ENCODE measurements at places on chromosomes 1 and 21. TPM values are rescaled to one million over a fixed set of nuclear protein-coding genes. Genes with fewer than 3 reads are reported as not detected.

DNA sequence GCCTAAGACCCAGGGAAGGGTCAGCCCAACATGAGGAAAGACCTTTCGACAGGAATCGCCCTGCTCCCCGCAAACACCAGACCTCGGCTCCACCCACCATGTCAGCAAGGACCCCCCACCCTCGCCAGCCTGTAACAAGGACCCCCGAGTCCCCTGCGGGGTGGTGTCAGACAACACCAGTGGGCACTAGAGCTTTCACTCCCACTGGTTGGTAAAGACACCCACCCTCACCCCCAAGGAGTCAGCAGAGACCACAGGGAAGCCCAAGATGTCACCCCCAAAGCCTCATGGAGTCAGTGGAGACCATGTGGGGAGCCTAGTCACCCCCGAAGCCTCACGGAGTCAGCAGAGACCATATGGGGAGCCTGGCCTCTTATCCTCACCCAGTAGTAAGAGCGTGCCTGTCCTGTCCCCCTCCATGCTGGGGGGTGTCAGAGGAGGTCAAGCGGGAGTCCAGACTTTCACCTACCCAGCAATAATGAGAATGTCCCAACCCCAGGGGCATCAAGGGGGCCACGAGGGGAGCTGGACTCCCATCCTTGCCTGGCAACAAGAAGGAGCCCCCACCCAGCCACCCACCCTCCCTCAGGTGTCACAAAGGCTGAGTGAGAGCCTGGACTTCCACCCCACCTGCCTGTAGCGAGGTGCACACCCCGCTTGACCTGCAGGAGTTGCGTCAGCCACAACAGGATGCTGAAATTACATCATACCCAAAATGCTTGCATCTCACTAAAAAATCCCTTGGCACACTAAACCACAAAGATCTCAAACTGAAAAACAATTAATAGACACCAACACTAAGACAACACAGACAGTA is 24.8 kb downstream of the SLC19A1 start:
- no peak for DNase-seq

DNA sequence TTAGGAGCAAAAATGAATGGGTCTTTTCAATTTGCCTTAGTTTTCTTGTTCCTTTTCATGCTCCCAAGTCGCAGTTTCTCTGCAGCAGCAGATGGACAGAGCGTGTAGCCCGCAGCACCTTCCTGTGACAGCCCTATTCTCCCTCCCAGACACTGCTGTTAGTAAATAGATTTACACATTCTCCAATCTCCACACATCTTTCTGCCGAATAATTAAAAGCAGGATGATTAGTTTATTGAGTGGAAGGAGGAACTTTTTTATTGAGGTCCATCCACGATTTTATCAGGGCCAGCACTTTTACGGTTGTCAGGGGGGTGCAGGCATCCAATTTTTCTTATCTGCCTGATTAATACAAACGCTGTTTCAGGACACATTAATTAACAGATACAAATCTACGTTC is 98.2 kb upstream of the USH2A start:
- no peak for DNase-seq

DNA sequence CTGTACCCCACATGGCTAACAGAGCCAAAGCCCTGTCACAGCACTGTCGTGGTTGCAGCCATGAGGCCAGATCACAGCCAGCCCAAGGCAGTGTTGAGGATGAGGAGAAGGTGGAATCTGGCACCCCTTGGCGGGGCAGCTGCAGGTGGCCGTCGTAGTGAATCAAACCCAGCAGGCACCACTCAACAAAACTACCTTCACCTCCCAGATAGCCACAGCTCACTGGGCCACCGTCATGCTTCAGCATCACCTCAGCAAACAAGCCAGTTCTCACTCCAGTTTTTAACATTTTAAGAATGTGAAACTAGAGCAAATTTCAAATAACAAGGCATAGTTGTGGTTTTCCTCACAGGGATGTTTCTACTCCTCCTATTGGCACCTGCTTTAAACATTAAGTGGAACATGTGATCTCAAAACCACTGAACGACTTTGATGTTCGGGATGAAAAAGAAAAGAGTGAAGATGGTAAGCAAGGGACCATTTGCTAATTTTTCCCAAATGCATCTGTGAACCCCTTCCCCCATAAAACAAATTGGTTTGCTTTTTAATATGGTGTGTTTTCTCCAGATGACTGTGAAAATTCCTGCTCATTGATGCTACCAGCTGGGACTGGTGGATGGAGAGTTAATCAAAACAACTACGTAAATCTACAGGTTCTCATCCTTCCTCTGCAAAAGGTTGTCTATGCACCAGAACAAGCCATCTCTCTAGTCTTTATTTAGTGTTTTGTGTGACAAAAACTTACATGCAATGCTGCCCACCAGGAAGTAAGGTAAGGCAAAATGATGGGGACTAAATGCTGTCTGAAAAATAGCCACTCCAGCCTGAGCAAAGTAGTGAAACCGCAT is 45.5 kb downstream of the TOR1AIP2 start:
- peak; percentile 2 for DNase-seq

- no peak for DNase-seq
Measured at GRCh38 chr1:164703463-164703862, 144.5 kb downstream of the PBX1 start.

DNA sequence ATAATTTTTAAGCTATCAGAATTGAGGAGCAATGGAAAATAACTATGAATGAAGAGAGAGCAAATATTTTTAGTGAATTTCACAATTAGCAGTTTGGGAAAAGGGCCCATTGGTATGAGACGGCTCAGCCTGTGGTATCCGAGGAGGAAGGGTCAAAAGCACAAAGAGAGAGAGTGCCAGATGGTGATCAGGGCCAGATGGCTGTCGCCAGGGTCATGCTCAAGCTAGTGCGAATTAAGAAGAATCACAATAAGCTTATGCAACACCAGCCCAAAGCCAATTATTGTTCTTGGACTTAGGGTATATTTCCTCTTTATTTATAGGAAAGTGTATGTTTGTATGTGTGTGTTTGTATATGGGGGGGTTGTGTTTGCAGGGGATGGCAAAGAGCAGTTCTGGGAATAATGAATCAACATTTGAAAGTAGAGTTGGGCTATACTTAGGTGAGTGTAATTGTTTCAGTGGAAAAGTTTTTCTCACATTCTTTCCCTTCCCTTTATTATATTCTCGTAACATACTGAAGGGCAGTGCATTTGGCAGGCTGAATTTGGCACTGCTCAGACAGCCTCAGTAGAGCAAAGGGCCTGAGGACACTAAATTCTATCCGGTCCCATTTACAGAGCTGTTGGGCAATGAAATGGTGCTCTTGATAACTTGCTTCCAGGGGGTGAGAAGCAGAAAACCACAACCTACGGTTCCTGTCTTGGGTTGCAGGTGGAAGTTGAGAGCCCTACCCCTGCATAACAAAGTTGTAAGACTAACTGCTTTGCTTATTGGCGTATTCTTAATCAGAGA is 19.5 kb upstream of the DDR2 start:
- no peak for DNase-seq

DNA sequence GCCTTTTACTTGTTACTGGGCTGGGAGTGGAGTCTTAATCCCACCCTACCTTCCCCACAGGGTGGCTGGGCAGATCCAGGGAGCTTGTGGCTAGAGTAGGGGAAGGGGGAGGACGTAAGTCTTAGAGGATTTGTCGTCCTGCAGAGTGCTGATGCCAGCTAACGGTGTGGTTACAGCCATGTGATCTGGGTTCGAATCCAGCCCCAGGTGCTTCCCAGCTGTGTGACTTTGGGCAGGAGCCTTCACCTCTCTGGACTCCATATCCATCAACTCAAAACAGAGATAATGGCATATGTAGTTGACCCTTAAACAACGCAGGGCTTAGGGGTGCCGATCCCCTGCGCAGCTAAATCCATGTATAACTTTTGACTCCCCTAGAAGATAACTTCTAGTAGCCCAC is 108.4 kb upstream of the TMEM51 start:
- DNase-seq, result no peak

DNA sequence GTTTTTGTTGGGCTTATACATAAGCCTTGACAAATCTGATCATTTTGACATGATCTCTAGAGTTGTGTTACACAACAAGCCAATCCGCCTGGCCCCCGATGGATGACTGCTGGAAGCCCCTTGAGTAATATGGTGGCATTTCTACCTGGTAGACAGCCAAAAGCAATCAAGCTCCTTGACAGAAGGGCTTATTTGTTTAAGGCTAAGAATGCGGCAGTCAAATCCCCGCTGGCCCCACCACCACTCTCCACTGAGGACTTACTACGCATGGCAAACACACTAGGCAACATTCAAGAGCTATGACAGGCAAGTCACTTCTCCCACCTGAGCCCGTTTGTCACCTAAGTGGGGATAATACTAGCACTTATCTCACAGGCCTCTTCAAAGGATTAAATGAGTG is 33.4 kb upstream of the C1orf198 start:
- DNase-seq, result no peak

- DNase-seq, result peak; percentile 23
Measured at GRCh38 chr21:16279731-16280581, 550.2 kb downstream of the USP25 start.

- DNase-seq, result no peak
Measured at GRCh38 chr1:29171089-29171488, 10.6 kb downstream of the SRSF4 start.

- no peak for DNase-seq
Measured at GRCh38 chr1:241607497-241607896, 32.7 kb downstream of the CHML start.

DNA sequence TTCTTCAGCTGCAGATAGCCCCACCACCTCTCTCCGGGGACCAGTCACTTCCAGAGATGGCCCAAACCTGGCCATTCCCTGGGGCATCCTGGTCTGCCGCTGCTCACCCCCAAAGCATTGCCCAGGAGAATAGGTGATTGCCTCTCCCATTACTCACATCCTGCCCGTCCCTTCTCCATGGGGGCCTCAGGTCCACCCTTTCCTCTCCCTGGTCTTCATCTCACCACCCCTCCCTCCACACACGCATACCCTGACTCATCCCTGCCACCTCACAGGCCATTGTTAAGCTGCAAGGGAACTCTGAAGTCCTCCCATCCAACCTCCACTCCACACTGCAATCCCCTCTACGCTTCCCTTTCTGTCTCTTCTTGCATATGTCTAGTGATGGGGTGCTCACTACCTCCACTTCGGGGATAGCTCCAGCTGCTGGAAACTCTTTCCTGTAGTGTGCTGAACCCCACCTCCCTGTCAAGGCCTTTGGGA is at the start of gene PLEKHG5:
PLEKHG5 (minus strand) TSS at position 188 of the 483 bp plus-strand sequence. CDS start 14,096 bp downstream, outside the sequence.
- DNase-seq, result no peak

DNA sequence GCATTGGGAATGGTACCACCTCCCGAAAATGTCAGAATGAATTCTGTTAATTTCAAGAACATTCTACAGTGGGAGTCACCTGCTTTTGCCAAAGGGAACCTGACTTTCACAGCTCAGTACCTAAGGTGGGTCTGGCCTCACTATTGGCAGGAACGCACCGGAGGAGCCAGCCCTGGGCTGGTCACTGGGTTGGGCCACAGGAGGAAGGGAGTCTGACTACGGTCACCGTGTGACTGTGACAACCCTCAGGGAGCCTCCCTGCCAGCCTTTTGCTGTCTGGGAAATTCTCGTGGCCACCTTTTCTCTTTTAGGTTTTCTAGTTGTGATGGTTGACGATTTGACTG is 2.2 kb downstream of the IL10RB start:
- DNase-seq, result no peak

Gene EDEM3
- total RNA-seq, result 13.6 TPM

Gene HES4
- total RNA-seq, result 141 TPM

Gene HEYL
- 0.14 TPM for total RNA-seq

Gene PRAMEF27
- not detected for total RNA-seq

Gene TMEM200B
- 6.9 TPM for total RNA-seq

Gene IFI44L
- 0.51 TPM for total RNA-seq

Data from epithelial cell of proximal tubule (primary cell).